ENCODE measurements at places on chromosomes 16 and 17.

DNA sequence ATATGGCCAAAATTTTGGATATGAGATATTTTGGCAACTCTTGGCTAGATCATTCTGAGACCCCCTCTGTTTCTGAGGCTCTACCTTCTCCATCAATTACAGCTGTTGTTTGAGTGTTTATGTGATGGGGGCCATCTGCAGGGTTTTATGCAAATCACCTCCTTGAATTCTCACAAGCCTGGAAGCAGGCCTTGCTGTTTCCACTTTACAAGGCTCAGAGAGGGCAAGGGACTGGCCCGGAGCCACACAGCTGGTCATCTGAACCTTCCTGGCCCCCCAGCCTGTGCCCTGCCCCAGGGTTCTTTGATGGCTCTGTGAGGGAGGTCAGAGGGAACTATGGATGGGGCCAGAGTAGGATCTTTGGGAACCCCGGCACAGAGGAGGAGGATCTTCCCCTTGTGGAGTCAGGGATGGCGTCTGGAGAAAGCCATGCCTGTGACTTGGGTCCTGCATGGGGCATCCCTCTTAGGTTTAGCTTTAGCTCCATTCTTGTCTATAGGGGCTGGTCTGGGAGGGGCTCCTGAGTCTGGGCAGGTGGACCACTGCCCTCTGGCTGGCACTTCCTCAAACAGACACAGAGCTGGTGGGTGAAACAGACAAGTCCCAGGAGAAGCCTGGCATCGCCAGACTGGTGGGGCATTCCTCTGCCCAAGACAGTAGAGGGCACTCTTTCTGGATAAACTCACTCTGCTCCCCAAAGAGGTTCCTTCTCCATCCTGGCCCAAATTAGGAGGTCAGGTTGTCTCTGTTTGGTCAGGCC, 26.2 kb downstream of the IL21R start:
- no peak for DNase-seq

DNA sequence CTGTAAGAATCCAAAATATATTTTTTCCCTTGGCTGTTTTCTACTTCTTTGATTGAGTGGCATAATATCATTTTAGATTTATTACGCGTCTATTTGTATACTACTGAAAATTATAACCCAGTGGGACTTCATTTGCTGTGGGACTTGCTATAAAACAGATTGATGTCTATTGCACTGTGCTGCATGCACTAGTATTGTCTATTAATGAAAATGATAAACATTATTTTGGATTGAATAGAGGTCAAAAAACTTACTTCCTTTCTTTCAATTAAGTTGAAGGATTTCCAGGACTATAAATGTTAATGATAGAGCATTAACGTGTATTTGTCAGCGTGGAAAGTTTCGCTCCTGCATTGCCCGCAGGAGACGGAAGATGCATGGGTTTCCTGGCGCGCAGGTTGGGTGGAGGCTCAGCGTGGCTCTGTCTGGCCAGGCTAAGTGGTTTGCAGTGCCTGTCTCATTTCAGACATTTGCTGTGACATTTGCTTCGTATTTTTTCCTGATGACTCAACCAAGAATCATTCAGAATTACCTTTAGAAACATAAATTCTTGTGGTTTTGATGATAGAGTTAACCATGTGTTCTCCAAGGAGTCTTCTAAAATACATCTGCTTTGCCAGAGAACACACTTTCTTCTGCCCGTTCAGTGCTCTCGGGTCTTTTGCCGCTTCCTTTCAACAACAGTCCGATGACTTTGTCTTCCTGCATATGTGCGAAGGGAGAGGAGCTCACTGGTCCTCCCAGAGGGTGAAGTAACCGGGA, 216.7 kb downstream of the RPTOR start:
- peak; percentile 78 for DNase-seq

- no peak for DNase-seq
Observed at GRCh38 chr17:4503283-4504025, 4.8 kb downstream of the SPNS2 start.

- no peak for DNase-seq
Observed at GRCh38 chr17:20241855-20242254, 225.5 kb downstream of the LGALS9B start.

GRCh38 chr16:29148867-29149272, 164.0 kb downstream of the LAT start:
- peak; percentile 71 for DNase-seq

Measured in activated T-cell treated with anti-CD3 and anti-CD28 coated beads, Interleukin-2, amount 50 U/mL, for 72 hours (primary cell).